Astrocyte (in vitro differentiated cells and primary cell): ENCODE measurements at places on chromosomes 2 and 18. TPM values are rescaled to one million over a fixed set of nuclear protein-coding genes. Genes with fewer than 3 reads are reported as not detected.
A peak's percentile ranks its signal among the peaks of the same experiment; 100 is the strongest.

The UGT1A1 gene
- total RNA-seq, result not detected in 2 replicates

- H3K36me3 ChIP-seq, result no peaks in the 10 kb centered on the region
- H3K4me3 ChIP-seq, result no peak overlapping the region
- peaks cover 10% of the 10 kb centered on the region for H3K27me3 ChIP-seq
- no peak overlapping the region for H3K27ac ChIP-seq
- DNase-seq, result no peak
Measured at GRCh38 chr18:79859314-79859713, 61.6 kb downstream of the KCNG2 start.

The CFC1 gene
- not detected in 2 replicates for total RNA-seq

The PIEZO2 gene
- 5.3 and 11.8 TPM in 2 replicates for total RNA-seq

DNA sequence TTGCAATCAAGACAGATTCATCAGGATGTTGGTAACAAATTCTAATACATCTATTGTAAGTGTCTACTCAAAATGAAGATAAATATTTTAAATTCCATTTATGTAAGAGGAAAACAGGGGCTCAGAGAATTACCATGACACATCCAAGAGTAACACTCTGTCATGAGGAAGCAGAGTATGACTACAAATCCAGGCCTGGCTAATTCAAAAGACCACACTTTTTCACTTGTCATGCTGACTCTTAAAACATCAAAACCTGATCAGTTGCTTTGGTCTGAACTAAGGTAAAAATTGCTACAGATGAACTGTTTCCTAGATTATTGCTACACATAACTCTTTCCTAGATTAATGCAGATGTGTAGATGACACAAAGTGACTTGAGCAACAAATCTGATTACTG lies 880.6 kb downstream of the TSN start:
- peak; percentile 19 for DNase-seq
- no peaks in the 10 kb centered on the region for H3K27me3 ChIP-seq
- H3K36me3 ChIP-seq, result no peaks in the 10 kb centered on the region
- no peak overlapping the region for H3K4me3 ChIP-seq

DNA sequence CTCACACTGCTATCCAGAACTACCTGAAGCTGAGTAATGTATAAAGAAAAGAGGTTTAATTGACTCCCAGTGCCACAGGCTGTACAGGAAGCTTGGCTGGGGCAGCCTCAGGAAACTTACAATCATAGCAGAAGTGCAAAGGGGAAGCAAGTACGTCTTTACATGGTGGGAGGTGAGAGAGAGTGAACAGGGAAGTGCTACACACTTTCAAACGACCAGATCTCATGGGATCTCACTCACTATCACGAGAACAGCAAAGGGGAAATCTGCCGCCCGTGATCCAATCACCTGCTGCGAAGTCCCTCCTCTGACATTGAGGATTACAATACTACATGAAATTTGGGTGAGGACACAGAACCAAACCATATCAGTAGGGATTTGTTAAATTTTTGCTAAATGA lies 150.4 kb upstream of the NXPH2 start:
- no peak overlapping the region for H3K4me3 ChIP-seq
- no peak for DNase-seq
- H3K36me3 ChIP-seq, result no peaks in the 10 kb centered on the region
- H3K4me1 ChIP-seq, result no peaks in the 10 kb centered on the region
- H3K27ac ChIP-seq, result no peak overlapping the region
- peaks cover 3% of the 10 kb centered on the region for H3K27me3 ChIP-seq

The SLC30A3 gene
- 0.16 and 0.34 TPM in 2 replicates for total RNA-seq

GRCh38 chr2:185436787-185437372 lies 301.7 kb upstream of the FSIP2 start:
- no peak overlapping the region for H3K27ac ChIP-seq
- no peaks in the 10 kb centered on the region for H3K27me3 ChIP-seq
- H3K4me1 ChIP-seq, result no peaks in the 10 kb centered on the region
- peak; percentile 8 for DNase-seq
